ENCODE measurements at places on chromosomes 6 and 20.
A peak's percentile ranks its signal among the peaks of the same experiment; 100 is the strongest.

DNA sequence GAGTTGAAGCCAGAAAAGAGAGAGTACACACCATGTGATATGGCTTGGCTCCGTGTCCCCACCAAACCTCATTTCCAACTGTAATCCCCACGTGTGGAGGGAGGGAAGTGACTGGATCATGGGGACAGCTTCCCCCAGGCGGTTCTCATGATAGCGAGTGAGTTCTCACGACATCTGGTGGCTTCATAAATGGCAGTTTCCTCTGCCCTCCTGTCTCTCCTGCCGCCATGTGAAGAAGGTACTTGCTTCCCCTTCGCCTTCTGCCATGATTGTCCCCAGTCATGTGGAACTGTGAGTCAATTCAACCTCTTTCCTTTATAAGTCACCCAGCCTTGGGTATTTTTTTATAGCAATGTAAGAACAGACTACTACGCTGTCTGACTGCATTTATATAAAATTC, 40.3 kb downstream of the TAF4 start:
- peak; percentile 38 for DNase-seq

DNA sequence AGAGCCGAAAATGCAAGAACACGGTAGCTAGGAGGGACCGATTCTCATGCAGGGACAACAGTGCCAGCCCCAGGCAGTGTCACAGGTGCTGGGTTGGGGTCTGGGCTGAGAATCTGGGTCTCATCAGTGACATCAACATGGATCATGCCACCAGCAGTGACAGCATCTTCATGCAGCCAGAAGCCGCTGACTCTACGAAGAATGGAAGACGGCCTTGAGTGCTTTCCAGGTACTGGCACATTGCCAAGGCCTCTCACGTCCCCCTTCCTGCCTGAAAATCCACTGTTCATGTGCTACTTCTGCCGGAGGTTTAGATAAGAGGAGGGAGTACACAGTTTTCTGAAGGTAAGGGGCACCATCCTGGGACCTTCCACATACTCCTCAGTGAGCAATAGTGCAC, 141.1 kb upstream of the FOXQ1 start:
- DNase-seq = no peak

DNA sequence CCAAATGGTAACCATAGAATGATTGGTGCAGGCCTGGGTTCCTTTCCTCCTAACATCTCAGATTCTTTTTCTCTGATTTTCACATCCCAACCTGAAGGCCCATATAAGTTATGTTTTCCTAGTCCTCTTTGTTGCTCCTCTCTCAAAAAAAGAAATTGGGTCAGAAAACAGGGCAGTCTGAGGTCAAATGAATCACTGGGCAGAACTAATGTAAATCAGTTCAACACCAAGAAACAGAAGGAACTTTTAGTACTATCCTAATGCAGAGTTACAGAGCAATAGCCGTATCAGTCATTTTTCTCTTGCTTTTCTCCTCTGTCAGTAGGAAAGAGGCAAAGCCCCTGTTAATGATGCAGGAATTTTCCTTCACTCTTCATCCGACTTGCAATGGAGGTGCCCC, 11.0 kb upstream of the TPD52L1 start:
- DNase-seq = no peak

- no peak for DNase-seq
Measured at GRCh38 chr6:40900791-40901190, 138.2 kb downstream of the UNC5CL start.

GRCh38 chr6:25341203-25341552, 62.0 kb downstream of the CARMIL1 start:
- no peak for DNase-seq

DNA sequence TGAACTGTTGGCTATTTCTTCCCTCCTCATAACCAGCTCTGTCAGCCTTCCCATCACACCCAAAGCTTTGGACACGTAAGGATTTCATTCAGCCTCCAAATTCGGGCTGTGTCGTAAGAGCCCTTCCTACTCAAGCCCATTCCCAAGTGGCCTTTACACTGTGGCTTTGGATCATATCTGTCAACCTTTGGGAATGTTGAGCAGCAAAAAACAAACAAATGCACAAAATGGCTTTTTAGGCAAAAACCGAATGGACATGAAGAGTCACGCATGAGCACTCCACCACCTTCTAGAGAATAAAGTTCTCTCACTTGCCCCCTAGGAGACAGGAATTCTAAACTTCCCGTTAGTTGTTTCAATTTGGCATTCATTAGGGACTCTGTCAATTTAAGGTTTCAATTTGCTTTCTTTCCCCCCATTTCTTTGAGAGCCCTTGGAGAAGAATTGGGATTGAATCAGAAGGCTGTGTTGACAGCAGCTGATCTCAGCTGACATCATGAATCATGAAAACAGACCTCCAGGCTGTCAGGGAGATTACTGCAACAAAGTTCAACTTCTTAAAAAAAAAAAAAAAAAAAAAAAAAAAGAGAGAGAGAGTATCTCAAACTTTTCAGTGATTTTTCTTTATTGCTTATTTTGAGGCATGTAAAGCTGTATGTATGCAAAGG, 110.3 kb downstream of the BCAS1 start:
- DNase-seq = peak; percentile 41

DNA sequence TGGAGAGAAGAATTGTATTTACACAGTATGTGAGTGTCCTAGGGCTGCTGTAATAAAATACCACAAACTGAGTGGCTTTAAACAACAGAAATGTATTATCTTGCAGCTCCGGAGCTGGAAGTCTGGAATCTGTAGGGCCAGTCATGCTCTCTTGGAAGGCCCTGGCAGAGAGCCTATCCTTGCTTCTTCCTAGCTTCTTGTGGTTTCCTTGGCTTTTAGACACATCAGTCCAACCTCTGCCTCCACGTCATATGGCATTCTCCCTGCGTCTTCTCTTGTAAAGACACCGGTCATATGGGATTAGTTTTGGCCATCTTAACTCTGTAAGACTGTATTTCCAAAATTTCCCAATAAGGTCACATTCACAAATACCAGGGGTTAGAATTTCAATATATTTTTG, 10.8 kb downstream of the FNDC1 start:
- DNase-seq = no peak

DNA sequence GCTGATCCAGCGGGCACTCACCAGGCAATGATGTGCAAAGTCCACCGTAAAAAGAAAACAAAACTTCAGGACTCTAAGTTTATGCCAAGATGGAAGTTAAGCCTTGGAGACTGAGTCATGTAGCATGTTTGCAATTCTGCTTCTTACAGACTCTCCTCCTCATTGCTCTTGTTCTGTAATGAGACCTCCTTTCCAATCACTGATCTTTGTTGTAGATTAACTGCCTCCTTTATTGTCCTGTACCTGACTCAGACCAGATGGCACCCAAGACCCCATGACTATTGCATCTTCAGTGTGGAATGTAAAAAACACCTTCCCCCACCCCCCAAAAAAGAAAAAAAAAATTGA, 11.2 kb downstream of the NEU1 start:
- no peak for DNase-seq

DNA sequence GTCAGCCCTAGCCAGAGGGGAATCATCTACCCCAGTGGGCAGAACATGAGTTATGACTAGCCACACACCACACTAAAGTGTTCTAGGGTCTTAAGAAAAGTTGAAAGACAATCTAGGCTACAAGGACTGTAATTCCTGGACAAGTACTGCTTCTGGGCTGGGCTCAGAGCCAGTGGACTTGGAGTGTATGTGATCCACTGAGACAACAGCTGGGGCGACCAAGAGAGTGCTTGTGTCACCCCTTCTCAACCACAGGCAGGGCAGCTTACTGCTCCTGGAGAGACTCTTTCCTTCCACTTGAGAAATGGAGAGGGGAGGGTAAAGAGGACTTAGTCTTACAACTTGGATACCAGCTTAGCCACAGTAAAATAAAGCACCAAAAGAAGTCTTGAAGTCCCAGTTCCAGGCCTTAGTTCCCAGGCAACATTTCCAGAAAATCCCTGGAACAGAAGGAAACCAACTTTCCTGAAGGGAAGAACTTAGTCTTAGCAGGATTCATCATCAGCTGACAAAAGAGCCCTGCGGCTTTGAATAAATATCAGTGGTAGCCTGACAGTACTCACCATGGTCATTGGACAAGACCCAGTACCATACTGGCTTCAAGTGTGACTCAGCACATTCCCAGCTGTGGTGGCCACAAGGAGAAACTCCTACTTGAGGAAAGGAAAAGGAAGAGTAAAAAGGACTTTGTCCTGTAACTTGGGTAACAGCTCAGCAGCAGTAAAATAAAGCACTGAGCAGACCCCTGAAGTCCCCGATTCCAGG, 355.1 kb upstream of the ADGRB3 start:
- no peak for DNase-seq

DNA sequence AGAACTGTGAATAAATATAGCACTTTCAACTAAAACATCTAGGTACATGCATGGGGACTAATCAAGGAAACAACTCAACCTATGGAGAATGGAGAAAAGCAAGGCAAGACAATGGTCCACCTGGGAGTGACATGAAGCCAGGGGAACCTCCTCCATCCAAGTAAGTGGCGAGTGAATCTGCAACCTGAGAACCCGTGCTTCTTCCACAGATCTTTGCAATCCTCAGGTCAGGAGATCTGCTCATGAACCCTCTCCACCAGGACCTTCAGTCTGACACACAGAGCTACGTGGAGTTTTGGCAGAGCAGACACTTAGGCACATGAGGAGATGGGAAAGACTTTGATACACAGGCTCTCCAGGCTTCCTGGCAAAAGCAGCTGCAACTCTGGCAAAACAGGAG, 58.8 kb upstream of the KHDRBS2 start:
- DNase-seq = no peak

- no peak for DNase-seq
Measured at GRCh38 chr6:81561071-81561564, 191.4 kb downstream of the TENT5A start.

DNA sequence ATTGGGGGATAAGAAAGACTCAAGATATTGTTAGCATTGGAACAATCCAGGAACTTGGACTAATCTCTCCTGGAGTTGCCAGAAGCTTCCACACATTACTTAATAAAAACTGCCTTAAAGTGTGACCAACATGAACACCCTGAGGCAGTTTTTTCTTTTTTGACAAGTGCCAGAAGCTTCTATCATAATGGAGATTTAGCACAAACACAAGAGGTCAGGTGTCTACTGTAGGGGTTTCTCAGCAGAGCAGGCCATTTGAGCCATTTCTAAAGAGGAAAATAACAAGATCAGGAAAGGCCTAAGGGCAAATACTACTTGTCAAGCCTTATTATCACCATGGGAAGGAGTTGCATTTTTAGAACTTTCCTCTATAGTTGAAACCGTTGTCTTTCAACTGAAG, 361.5 kb downstream of the EPM2A start:
- no peak for DNase-seq

DNA sequence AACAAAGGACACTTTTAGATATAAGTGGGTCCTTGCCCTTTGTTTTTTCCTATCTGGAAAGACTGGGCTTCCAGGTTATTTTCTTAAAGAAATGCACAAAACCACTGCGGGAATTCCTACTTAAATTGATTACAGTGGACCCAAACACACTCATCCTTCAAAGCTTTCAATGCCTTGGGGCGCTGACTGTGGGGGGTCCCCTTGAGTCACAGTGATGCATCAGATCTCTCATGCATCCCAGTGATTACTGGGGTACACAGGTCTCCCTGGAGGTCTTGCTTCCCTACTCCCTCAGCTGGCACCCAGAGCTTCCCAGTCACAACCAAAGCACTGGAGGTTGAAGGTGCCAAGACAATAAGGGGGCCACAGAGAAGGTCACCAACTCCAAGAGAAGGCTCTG, 20.7 kb downstream of the ABHD12 start:
- DNase-seq = no peak

DNA sequence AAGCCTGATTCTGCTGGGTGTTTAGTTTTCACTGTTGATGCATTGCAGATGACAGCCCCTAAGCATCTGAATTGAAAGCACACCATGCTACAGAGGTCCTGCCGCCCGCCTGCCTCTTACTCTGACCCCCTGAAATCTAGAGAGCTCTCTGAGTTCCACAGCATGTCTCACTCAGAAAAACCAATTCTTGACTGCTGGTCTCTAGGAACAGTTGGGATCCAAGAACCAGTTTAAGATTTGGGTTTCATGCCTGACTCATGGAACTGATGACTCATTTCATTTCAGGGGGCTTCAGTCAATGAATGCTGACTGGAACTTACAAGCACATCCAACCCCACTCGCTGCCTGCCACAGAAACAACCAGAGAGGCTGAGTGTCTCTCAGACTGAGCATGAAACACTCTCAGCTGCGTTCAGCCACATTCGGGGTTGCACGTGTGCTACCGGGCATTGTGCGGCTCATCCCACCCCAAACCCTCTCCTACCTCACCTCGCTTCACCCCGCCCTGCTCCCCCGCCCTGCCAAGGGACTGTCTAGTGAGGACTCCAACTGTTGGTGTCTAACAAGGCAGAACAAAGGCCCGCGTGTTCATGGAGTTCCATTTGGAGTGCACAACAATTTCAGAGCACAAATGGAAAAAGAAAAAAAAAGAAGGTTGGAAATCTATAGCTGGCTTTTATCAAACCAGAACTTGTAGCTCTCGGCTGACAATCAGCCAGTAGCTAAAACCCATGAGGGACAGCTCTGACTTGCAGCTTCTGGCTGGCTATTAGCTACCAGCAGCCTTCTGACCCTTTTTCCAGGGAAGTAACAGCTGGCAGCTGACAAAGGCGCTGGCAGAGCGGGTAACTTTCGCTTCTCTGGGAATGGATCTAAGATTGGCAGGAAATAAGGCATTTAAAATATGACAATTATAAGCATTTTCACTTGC, 20.0 kb upstream of the TRAF3IP2 start:
- DNase-seq = no peak

- no peak for DNase-seq
Measured at GRCh38 chr6:89368999-89369398, 16.5 kb upstream of the UBE2J1 start.

GRCh38 chr6:157708933-157709332, 114.1 kb upstream of the SNX9 start:
- DNase-seq = no peak

GRCh38 chr6:150025201-150025917, at the start of gene RAET1L:
TSS of gene RAET1L (minus strand) at chr6:150025532. CDS start at chr6:150025471, 61 bp downstream.
- DNase-seq = peak; percentile 42

GRCh38 chr6:42147138-42147562, 4.7 kb upstream of the C6orf132 start:
- no peak for DNase-seq

- DNase-seq = no peak
Measured at GRCh38 chr20:48704761-48705160, 123.0 kb downstream of the PREX1 start.

GRCh38 chr6:118856301-118856700, 37.7 kb upstream of the ASF1A start:
- DNase-seq = no peak

- DNase-seq = no peak
Measured at GRCh38 chr6:143163621-143164020, 102.9 kb downstream of the AIG1 start.
